ENCODE measurements at places on chromosomes 5 and 9. TPM values are rescaled to one million over a fixed set of nuclear protein-coding genes. Genes with fewer than 3 reads are reported as not detected.

Gene RNF130
- total RNA-seq = 21.2 TPM

Gene EDIL3
- 4.8 TPM for total RNA-seq

Gene ADAMTS12
- total RNA-seq = 13.5 TPM

Gene LCN1
- not detected for total RNA-seq

Gene C9orf50
- 0.12 TPM for total RNA-seq

Gene SLC34A1
- total RNA-seq = not detected

Gene DBH
- not detected for total RNA-seq

Gene PKN3
- total RNA-seq = 4.0 TPM

Gene PCDHA1
- total RNA-seq = under 0.01 TPM

Gene PAEP
- total RNA-seq = not detected

Gene FAM153A
- total RNA-seq = 0.62 TPM

Gene AGXT2
- not detected for total RNA-seq

Gene GPR150
- 0.33 TPM for total RNA-seq

Gene COL15A1
- total RNA-seq = 104 TPM

Gene FOXD4L6
- total RNA-seq = 0.11 TPM

Gene CFAP77
- total RNA-seq = not detected

Gene RETREG1
- total RNA-seq = 6.6 TPM

Measured in uterine smooth muscle cell (primary cell).